Sigmoid colon (tissue), 7 donors: ENCODE measurements at places on chromosomes 12 and 14. TPM values are rescaled to one million over a fixed set of nuclear protein-coding genes. Genes with fewer than 3 reads are reported as not detected.
A peak's percentile ranks its signal among the peaks of the same experiment; 100 is the strongest.

- no peaks in the 10 kb centered on the region for H3K27me3 ChIP-seq
- H3K4me3 ChIP-seq = no peak overlapping the region
- H3K27ac ChIP-seq = no peak overlapping the region
- H3K4me1 ChIP-seq = no peaks in the 10 kb centered on the region
- no peaks in the 10 kb centered on the region for H3K36me3 ChIP-seq
- DNase-seq = no peak
These were observed 35.4 kb downstream of the DLK1 start for GRCh38 chr14:100762089-100762515.

SMCO2 gene
- not detected for total RNA-seq

DNA sequence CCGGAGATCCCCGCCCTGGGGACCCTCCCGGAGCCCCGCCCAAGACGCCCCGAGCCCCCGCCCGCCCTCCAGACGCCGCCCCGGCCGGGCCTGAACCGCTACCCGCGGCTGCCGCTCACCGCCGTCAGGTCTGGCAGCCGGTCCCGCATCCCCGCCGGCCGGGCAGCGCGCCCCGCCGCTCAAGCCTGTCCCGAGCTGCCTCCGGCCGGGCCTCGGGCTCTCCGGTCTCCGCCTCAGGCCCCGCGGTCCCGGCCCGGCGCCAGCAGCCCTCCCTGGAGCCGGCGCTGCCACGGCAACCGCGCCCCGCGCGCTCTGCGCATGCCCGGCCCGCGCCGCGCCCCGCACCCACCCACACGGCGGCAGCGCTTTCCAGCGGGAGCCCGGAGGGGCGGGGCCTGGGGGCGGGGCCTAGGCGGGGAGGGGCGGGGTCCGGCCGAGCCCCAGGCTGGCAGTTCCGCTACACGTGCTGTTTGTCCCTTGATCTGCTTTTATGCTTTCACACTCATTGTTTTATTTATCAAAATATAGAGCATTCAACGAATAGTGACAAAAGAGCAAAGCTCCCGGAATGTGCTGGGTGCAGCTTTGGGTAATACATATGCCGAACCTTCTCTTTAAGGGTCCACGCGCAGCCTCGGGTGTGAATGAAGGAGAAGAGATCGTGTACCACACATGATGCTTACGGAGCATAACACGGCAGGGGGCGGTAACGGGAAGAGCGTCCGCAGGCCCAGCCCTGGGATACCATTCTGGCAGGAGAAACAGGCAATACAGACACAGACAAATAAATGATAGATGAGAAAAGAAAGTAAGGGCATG is at the start of gene STX2:
TSS of gene STX2 (minus strand) at position 300 of the 819 bp plus-strand sequence. CDS start at position 149, 151 bp downstream.
- H3K27ac ChIP-seq = peak within 1 kb of the TSS; percentile 83
- no peaks in the 10 kb centered on the region for H3K36me3 ChIP-seq
- H3K4me3 ChIP-seq = peak within 1 kb of the TSS; percentile 92

GRCh38 chr14:22977684-22978486 is 4.5 kb downstream of the AJUBA start:
- H3K27me3 ChIP-seq = peaks cover 6% of the 10 kb centered on the region
- peaks cover 53% of the 10 kb centered on the region for H3K4me1 ChIP-seq
- peak; percentile 78 for DNase-seq
- H3K27ac ChIP-seq = peak overlapping the region; percentile 73
- H3K4me3 ChIP-seq = no peak overlapping the region

GRCh38 chr14:101113835-101114725 is 210.6 kb upstream of the RTL1 start:
- H3K27me3 ChIP-seq = no peaks in the 10 kb centered on the region
- H3K36me3 ChIP-seq = no peaks in the 10 kb centered on the region
- no peak overlapping the region for H3K27ac ChIP-seq
- no peaks in the 10 kb centered on the region for H3K4me1 ChIP-seq
- peak; percentile 39 for DNase-seq
- H3K4me3 ChIP-seq = no peak overlapping the region

DNA sequence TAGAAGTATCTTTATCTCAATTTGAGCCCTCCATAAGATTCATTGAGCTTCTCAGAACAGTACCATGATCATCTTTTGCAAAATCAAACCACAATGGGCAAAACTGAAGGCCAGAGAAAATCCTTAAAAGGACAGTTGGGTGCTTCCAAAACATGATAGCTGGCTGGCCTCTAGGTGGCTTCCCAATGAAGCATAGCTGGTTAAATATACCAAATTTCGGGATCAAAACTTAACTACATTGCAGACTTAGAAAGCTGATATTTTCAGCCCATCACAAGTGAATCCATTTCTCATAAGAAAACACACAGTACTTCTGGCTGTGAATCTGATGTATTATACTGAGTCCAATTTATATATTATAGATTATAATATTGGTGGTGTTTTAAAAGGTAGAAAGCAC is 15.3 kb upstream of the PIK3C2G start:
- no peaks in the 10 kb centered on the region for H3K4me1 ChIP-seq
- no peaks in the 10 kb centered on the region for H3K27me3 ChIP-seq
- no peak overlapping the region for H3K4me3 ChIP-seq
- no peak overlapping the region for H3K27ac ChIP-seq
- H3K36me3 ChIP-seq = no peaks in the 10 kb centered on the region

DPPA3 gene
- not detected for total RNA-seq

DNA sequence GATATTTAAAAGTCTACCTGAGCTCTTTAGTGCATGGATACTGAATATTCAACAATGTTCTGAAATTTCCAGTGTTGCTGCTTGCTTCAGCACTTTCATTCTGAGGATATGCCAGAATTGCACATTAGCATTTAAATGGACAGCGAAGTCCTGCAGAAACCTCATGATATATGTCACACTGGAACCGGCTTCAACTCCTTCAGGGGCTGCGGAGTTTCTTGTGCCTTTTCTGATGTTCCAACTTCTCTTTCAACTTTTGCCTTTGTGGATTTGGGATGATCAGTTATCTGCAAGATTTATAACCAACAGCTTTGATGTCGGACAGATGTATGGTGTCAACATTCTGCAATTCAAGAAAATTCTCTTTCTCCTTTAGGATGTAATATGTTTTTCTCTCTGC is 142.5 kb upstream of the LMNTD1 start:
- H3K27me3 ChIP-seq = no peaks in the 10 kb centered on the region
- no peak for DNase-seq
- no peaks in the 10 kb centered on the region for H3K36me3 ChIP-seq
- no peak overlapping the region for H3K4me3 ChIP-seq
- H3K4me1 ChIP-seq = no peaks in the 10 kb centered on the region

GRCh38 chr14:76771437-76771980 is 10.2 kb downstream of the VASH1 start:
- H3K36me3 ChIP-seq = no peaks in the 10 kb centered on the region
- H3K27ac ChIP-seq = no peak overlapping the region
- H3K4me1 ChIP-seq = peaks cover 11% of the 10 kb centered on the region
- DNase-seq = peak; percentile 43
- no peaks in the 10 kb centered on the region for H3K27me3 ChIP-seq

GRCh38 chr12:86660488-86661147 is 404.4 kb upstream of the MGAT4C start:
- no peaks in the 10 kb centered on the region for H3K4me1 ChIP-seq
- no peak overlapping the region for H3K4me3 ChIP-seq
- H3K27ac ChIP-seq = no peak overlapping the region

GRCh38 chr14:74349757-74350156 is 1.5 kb downstream of the VRTN start:
- H3K27ac ChIP-seq = no peak overlapping the region
- H3K4me1 ChIP-seq = no peaks in the 10 kb centered on the region
- no peak for DNase-seq
- no peak overlapping the region for H3K4me3 ChIP-seq
- H3K36me3 ChIP-seq = no peaks in the 10 kb centered on the region

DNA sequence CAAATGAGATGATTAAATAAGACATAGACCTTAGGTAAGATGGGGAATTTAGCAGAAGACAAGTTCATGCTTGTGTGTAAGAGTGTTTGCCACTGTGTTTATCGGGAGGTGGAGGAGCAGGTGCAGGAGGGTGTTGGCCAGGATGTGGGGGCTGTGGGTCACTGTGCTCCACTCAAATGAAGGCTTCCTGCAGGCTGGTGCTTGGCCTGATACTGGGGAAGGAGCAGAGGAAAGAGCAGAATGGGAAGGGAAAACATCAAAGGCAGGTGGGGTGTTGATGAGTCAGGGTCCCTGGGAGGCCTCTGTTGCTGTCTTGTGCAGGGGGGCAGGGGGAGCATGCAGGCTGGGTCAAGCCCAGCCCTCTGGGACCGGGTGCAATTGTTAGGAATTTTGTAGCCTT is 126.5 kb downstream of the TSPAN9 start:
- H3K4me1 ChIP-seq = peaks cover 24% of the 10 kb centered on the region
- no peaks in the 10 kb centered on the region for H3K36me3 ChIP-seq
- peaks cover 16% of the 10 kb centered on the region for H3K27me3 ChIP-seq
- no peak overlapping the region for H3K4me3 ChIP-seq

HNF1A gene
- not detected for total RNA-seq

DNA sequence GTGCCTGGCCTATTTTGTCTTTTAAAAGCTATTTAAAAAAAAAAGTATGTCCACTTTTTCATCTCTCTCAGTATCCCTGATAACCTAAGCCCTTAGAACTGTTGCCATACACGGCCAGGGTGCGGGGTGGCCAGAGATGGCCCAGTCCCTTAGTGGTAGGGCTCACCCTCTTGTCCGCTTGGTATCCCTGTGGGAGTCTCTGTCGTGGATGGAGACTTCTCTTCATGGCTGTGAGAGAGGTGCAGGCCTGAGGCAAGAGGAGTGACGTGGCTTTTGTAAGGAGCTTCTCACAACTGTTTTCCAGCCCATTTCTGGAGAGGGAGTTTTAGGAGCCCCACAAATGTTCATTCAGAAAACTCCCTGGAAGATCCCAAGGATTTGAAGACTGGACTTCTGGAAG is 26.8 kb downstream of the XRCC3 start:
- peaks cover 43% of the 10 kb centered on the region for H3K36me3 ChIP-seq
- no peaks in the 10 kb centered on the region for H3K27me3 ChIP-seq
- H3K4me3 ChIP-seq = no peak overlapping the region
- DNase-seq = no peak
- H3K27ac ChIP-seq = peak overlapping the region; percentile 14

- no peaks in the 10 kb centered on the region for H3K36me3 ChIP-seq
- H3K27ac ChIP-seq = no peak overlapping the region
- no peak overlapping the region for H3K4me3 ChIP-seq
- H3K27me3 ChIP-seq = no peaks in the 10 kb centered on the region
- no peak for DNase-seq
- no peaks in the 10 kb centered on the region for H3K4me1 ChIP-seq
These were observed 19.3 kb downstream of the RFX4 start for GRCh38 chr12:106602076-106602475.

OR6C2 gene
- total RNA-seq = not detected

- no peaks in the 10 kb centered on the region for H3K27me3 ChIP-seq
- DNase-seq = no peak
- no peak overlapping the region for H3K4me3 ChIP-seq
- peaks cover 7% of the 10 kb centered on the region for H3K36me3 ChIP-seq
- no peak overlapping the region for H3K27ac ChIP-seq
These were observed 2.1 kb downstream of the SARNP start for GRCh38 chr12:55815473-55815872.

DNA sequence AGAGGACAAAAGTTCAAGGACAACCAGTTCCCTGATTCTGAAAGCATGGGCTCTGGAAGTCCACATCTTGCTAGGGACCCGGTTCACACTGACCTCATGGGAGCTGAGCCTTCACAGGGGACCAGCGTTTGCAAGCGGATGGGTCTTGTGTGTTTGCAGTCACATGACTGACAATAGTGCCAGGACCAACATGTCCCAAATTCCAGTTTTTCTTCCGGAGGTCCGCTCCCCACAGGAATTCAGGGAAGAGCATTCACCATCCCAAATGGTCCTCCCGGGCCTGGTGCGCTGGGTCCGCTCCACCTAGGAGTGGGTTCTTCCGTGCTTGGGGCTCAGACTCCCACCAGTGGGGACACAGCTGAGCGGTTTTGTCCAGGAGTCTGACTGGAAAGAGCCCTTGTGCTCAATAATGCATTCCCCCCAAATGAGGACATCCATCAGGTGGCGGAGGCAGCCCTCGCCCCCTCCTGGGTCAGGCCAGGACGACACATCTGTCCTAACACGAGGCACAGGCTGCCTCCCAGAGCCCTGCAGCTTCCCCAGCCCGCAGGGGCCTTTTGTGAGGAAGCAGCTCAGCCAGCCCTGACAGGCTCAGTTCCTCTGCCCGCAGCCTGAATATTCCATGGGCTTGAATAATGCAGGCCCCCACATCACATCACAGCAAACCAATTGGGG is 91.8 kb upstream of the BCL11B start:
- no peak overlapping the region for H3K4me3 ChIP-seq
- H3K36me3 ChIP-seq = no peaks in the 10 kb centered on the region
- H3K27me3 ChIP-seq = no peaks in the 10 kb centered on the region

EID3 gene
- 4.6 TPM for total RNA-seq

DNA sequence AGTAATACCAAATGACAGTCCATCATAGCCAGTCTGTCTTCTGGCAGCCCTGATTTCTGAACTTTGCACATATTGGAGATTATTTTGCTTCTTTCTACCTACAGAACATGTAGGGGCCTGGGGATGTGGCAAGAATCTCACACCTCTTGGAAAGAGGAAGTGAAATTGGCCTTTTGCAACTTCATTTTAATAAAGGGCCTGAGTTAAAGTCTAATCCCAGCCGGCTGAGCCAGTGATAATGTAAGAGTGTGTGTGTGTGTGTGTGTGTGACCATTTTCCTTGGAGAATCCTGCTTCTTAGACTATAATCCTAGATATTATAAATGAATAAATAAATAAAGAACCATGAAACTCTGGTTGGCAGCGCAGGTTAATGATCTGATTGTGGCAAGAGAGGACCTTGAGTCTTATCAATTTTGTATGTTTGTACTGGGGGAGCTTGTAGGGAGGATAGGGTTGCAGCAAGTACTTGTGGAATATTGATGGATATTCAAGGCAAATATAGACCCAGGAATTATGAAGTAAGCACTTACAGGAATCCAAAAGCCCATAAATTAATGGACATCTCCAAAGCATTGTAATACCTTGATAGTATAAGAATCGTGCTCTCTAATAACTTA is 233.2 kb upstream of the AMIGO2 start:
- H3K36me3 ChIP-seq = no peaks in the 10 kb centered on the region
- no peaks in the 10 kb centered on the region for H3K27me3 ChIP-seq
- H3K4me3 ChIP-seq = no peak overlapping the region
